ENCODE measurements at places on chromosomes 6 and 20. TPM values are rescaled to one million over a fixed set of nuclear protein-coding genes. Genes with fewer than 3 reads are reported as not detected.
A peak's percentile ranks its signal among the peaks of the same experiment; 100 is the strongest.

The SYNJ2 gene
- total RNA-seq = 11.8 TPM

The C6orf58 gene
- total RNA-seq = not detected

The MRPS18B gene
- 82.5 TPM for total RNA-seq

The TNFRSF21 gene
- total RNA-seq = 6.1 TPM

The RREB1 gene
- 64.4 TPM for total RNA-seq

The TREM1 gene
- 1.0 TPM for total RNA-seq

The EEF1A2 gene
- 1.4 TPM for total RNA-seq

The COL12A1 gene
- total RNA-seq = 23.7 TPM

The SLPI gene
- total RNA-seq = 32.0 TPM

The POU3F2 gene
- not detected for total RNA-seq

The COL19A1 gene
- not detected for total RNA-seq

The SEL1L2 gene
- total RNA-seq = not detected

GRCh38 chr20:41577129-41578009, 40.8 kb downstream of the CHD6 start:
- DNase-seq = no peak

DNA sequence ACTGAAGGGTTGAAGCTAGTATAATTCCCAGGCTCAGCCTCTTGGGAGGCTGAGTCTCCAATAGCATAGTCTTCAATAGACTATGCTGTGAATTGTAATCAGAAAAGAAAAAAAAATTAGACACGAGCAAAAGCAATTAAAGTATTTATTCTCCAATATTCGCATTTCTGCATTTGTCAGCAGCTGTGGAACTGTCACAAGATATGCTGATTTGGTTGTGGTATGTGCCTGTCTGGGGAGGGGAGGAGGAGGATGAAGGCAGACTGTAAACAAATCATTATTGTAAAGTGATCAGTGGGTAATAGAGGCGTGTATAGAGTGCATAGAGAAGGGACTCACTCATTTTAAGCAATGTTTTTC, 10.1 kb upstream of the BICRAL start:
- DNase-seq = no peak

- DNase-seq = no peak
These were observed 14.7 kb downstream of the LRRC73 start for GRCh38 chr6:43495409-43495941.

GRCh38 chr6:132067286-132067685, 116.1 kb upstream of the CCN2 start:
- no peak for DNase-seq

DNA sequence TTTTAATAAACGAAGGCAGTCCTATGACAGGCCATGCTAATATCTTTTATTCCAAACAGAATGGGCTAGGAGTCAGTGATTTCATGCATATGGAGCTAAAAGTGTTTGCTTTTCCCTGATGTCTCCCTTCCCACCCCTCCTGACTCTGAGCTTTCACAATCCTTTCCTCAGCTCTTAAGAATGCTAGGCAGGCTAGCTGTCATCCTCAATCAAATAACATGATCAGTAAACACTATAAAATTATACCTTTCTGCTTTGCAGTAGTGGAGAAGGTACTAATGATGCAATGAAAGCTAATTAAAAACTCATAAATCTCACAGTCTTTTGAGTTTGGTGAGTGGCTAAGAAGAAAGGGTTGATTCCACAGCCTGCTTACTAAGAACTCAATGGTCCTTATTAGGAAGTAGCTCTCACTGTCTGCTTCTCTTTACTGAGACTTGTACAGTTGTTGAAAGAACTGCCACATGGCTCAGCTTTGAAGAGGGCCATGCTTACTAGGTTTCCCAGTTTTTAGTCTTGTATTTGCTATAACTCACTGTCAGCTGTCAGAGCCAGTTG, 250.9 kb upstream of the JAG1 start:
- DNase-seq = no peak

- peak; percentile 60 for DNase-seq
These were observed 8.8 kb downstream of the DUSP15 start for GRCh38 chr20:31861385-31862156.

DNA sequence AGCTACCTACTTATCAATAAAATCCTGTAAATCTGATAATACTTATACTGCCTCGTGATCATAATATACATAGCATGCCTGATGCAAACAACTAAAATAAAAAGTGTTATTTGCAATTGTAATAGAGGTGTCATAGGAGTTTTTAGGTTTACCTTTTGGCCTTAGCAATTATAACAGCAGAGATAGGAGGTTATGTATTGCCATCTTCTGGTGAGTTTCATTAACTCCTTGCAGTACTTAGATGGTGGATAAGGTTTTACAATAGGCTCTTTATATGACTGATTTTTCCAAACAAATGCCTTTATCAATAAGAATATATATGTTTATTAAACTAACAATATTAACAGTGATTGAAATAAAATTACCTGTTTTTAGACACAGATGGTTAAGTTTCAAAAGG, 27.8 kb upstream of the MYCT1 start:
- DNase-seq = no peak

GRCh38 chr6:5684320-5685053, 322.2 kb downstream of the NRN1 start:
- DNase-seq = no peak

DNA sequence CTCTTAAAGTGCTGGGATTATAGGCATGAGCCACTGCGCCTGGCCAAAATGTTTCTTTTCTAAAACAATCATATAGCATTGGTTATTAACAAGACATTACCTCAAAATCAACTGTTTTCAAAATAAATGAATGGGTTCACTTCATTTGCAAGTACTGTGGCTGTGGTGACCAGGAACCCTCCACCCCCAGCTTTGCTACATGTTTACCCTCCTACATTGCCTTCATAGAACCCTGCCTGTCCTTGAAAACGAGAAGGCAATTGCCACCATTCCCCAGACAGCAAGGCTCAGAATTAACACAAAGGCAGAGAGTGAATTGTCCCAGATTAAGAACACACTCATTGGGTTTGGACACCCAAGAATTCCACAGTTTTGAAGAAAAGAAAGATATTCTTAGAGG, 116.6 kb upstream of the LGSN start:
- no peak for DNase-seq

- DNase-seq = no peak
These were observed 16.3 kb downstream of the RIN2 start for GRCh38 chr20:19774135-19774933.

- no peak for DNase-seq
These were observed 1026.9 kb upstream of the ADGRB3 start for GRCh38 chr6:67608099-67608749.

- no peak for DNase-seq
These were observed 884.4 kb downstream of the PHF3 start for GRCh38 chr6:64520050-64520449.

DNA sequence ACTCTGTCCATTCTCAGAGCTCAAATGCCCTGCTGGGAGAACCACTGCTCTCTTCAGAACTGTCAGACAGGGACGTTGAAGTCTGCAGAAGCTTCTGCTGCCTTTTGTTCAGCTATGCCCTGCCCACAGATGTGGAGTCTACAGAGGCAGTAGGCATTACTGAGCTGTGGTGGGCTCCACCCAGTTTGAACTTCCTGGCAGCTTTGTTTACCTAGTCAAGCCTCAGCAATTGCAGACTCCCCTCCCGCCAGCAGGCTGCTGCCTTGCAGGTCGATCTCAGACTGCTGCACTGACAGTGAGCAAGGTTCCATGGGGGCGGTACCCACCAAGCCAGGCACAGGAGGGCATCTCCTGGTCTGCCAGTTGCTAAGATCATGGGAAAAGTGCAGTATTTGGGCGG, 21.8 kb upstream of the UFL1 start:
- no peak for DNase-seq

- peak; percentile 50 for DNase-seq
These were observed 102.8 kb upstream of the TMEM170B start for GRCh38 chr6:11434565-11435326.

GRCh38 chr6:3929281-3929798, 80.2 kb downstream of the FAM50B start:
- DNase-seq = no peak

GRCh38 chr6:14401246-14401645, 283.7 kb downstream of the CD83 start:
- no peak for DNase-seq

DNA sequence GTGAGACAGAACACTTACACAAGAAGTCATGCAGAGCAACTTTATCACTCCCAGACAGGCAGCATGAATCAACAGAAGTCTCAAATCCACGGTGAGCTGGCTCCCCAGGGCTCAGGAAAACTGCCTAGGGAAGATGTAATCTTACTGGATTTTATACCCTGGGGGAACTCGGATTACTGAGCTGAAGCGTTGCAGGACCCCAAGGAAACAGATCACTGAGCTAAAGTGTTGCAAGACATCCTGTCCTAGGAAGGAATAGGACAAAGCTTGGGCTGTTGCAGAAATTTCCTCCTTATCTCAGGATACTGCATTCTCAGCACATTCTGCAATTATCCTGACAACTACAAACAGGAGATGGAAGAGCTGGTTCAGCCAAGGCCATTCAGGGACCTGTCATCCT, 224.8 kb downstream of the TFAP2A start:
- DNase-seq = peak; percentile 1

DNA sequence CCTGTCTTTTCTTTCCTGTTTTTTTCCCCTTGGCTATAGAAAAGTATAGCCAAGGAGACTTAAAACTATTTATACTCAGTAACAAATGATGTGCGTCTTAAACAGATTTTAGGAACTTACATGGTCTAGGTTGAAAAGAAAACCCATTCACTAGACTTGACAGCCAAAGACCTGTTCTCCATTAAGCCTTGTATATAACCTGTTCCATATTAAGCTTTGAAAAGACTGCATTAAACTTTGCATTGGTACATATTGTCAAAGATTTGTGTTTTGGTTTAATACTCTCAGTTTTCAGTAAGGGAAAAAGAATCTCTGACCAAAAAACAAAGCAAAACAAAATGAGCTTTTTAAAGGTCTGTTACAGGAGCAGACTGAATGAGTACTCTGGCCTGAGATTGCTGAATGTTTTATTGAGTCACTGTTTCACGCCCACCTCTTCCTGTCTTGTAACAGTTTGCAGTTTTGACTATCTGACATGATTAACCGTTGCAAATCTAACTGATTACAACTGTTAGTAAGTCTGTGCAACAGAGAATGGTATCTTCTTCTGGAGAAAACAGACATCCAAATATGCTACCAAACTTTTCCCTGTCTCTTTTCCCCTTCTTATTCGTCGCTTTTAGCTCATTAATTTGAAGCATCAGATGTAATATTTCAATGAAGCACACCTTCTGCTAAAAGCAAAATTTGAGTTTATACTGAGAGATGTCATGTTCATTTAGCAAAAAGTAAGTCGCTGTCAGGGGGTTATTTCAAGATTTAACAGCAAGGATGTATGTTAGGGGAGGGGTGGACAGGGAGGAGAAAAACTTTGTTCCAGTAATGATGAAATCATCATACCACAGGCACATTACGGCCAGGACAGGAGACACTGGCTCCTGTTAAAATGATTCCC, 59.1 kb upstream of the SUPT3H start:
- DNase-seq = no peak

DNA sequence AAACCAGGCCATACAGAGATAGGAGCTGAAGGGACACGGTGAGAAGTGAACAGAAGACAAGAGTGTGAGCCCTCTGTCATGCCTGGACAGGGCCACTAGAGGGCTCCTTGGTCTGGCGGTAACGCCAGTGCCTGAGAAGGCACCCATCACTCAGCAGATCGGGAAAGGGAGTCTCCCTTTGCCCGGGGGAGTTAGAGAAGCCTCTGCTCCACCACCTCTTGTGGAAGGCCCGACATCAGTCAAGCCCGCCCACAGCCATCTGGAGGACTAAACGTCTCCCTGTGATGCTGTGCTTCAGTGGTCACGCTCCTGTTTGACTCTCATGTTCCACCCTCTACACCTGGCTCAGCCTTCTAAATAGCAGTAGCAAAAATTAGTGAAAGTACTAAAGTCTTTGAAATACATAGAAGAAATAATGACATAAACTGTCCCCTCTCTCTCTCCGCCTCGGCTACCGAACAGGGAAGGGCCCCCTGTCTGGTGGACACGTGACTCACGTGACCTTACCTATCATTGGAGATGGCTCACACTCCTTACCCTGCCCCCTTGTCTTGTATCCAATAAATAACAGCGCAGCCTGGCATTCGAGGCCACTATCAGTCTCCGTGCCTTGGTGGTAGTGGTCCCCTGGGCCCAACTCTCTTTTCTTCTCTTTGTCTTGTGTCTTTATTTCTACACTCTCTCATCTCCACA, 66.7 kb downstream of the RPP21 start:
- peak; percentile 46 for DNase-seq

GRCh38 chr6:111615916-111616612, 10.4 kb upstream of the TRAF3IP2 start:
- no peak for DNase-seq

- DNase-seq = no peak
These were observed 333.6 kb downstream of the BTBD9 start for GRCh38 chr6:38305995-38306681.

DNA sequence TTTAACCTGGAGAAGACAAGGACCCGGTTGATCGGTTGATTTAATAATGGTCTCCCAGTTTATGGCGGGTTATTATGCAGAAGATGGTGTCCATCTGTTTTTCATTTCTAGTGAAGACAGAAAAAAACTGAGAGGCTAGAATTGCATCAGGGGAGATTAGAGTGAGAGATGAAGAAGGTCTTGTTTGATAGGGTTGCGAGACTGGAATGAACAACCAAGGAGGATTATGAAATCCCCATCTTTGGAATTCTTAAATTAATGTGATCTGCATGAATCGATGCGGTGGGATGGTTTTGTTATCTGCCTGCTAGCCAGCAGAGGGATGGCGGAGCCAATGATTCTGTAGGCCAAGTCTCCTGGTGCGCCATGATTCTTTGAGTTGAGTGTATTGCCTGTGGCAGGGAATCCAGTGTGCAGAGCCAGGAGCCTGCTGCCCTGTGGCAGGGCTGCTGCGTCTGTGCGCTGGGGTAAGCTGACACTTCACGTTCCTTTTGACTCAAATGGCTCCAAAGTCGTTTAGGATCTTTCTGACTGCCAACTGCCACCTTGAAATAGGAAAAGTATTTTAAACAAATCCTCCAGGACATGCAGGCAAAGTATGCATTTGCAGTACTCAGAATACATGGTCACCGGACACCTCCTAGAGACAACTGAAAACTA, 200.1 kb downstream of the CLIC5 start:
- DNase-seq = no peak

GRCh38 chr6:127146932-127147331, 28.5 kb downstream of the RSPO3 start:
- DNase-seq = no peak

DNA sequence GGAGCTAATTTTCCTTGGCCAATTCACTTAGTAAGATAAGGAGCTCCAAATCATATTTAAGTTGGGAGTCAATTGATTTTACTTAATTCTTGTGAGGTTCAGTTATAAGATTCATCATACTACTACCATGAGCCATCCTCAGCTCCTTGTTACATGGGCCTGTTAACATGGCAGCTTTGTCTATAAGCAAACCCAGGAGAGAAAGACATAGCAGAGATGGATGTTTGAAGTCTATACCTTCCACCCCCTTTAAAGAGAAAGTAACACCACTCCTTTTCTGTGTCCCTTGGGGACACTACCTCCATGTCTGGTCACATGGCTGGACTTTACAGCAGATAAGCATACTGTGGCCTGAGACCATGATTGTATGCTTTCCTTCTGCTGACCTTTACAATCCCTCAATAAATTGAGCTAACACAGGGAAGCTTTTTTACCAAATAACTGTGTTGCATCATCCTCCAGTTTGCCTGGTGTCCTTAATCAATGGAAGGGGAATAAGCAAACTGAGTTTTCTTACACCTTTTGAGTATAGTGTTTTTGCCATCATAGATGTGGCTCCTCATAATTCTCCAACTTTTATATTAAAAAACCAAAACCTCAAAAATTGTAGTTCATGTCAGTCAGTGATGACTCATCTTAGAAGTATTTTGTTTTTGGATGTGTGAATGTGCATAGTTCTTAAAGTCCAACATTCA, 9.8 kb upstream of the ZNFX1 start:
- no peak for DNase-seq

GRCh38 chr6:76004202-76004601, 68.3 kb downstream of the IMPG1 start:
- DNase-seq = no peak
